GM12891 (cell line): ENCODE measurements at places on chromosomes 12 and 14.

GRCh38 chr12:86787419-86787818 lies 531.2 kb upstream of the MGAT4C start:
- DNase-seq: no peak

- DNase-seq: no peak
Measured at GRCh38 chr12:81809829-81810595, 50.9 kb upstream of the PPFIA2 start.

DNA sequence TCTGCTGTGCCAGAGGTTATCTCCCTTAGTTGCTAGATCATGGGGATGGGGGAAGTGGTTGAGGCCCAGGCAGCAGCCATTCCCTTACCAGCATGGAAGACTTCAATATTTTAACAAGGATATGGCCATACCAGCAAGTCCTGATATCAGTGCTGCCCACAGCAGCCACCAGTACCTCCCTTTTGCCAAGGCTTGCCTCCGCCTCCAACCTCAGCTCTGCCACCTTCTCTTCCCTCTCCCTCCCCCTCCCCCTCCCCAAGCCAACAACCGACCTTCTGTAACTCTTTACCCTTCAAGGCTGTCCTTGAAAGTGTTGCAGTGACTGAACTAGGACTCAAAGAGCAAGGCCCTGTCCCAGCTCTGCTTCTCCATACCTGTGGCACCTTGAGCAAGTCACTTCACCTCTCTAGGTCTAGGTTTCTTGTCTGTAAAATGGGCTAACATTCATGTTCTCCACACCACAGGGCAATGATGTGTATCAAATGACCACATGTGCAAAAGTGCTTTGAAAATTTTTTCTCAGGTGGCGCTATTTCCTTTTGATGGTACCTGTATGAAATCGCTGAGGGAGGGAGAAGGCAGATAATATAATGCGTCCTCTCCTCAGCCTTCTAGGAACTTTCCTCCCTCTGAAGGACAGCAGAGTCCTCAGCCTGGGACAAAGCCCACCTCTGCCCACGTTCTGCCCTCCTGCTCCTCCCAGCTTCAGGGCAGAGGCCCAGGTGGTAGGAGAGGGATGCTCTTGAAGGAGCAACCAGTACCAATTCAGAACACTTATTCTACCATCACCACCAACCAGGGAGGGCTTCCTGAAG lies 14.7 kb downstream of the PLEKHG6 start:
- DNase-seq: no peak

- no peak for DNase-seq
Measured at GRCh38 chr12:105267711-105268110, 31.7 kb upstream of the APPL2 start.

- no peak for DNase-seq
Measured at GRCh38 chr14:49997991-49998390, 105.1 kb downstream of the ARF6 start.

GRCh38 chr14:41137741-41138140 lies 468.9 kb upstream of the LRFN5 start:
- DNase-seq: no peak

- no peak for DNase-seq
Measured at GRCh38 chr12:102436867-102437266, 43.5 kb downstream of the IGF1 start.
